Liver (tissue), 10 donors: ENCODE measurements at places on chromosomes 2 and 18. TPM values are rescaled to one million over a fixed set of nuclear protein-coding genes. Genes with fewer than 3 reads are reported as not detected.

GRCh38 chr2:220347626-220348025 lies 720.2 kb downstream of the SLC4A3 start:
- no peaks in the 10 kb centered on the region for H3K27me3 ChIP-seq
- H3K4me3 ChIP-seq, result no peak overlapping the region
- no peak for DNase-seq
- H3K36me3 ChIP-seq, result no peaks in the 10 kb centered on the region
- no peaks in the 10 kb centered on the region for H3K4me1 ChIP-seq
- no peak overlapping the region for H3K27ac ChIP-seq

GRCh38 chr2:123002660-123003248 lies 1022.3 kb upstream of the CNTNAP5 start:
- no peaks in the 10 kb centered on the region for H3K36me3 ChIP-seq
- no peaks in the 10 kb centered on the region for H3K27me3 ChIP-seq
- no peak overlapping the region for H3K27ac ChIP-seq
- H3K4me1 ChIP-seq, result no peaks in the 10 kb centered on the region
- DNase-seq, result no peak
- H3K4me3 ChIP-seq, result no peak overlapping the region

DNA sequence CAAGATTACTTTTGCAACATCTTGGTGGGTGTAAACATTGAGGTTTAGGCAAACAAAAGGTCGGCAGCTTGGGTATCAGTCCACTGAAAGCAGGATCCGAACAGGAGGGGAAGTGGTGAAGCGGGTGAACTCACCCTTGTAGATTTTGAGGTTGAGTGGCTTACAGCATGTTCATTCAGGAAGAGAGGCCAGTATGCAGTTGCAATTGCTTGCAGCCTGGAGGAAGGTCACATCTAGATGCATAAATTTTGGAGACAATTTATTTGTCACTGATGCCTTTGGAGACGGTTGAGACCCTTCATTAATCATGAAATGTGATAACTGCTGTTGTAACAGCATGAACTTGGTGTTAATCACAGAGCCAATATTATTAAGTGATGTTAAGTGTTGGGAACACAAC lies 131.1 kb downstream of the LTBP1 start:
- no peak for DNase-seq
- H3K27me3 ChIP-seq, result no peaks in the 10 kb centered on the region
- no peaks in the 10 kb centered on the region for H3K36me3 ChIP-seq
- no peak overlapping the region for H3K4me3 ChIP-seq
- H3K4me1 ChIP-seq, result no peaks in the 10 kb centered on the region
- no peak overlapping the region for H3K27ac ChIP-seq

- H3K27ac ChIP-seq, result no peak overlapping the region
- no peak for DNase-seq
Measured at GRCh38 chr2:165435611-165436010, 33.9 kb upstream of the CSRNP3 start.

FMNL2 gene
- 7.7 TPM for total RNA-seq

GAREM2 gene
- total RNA-seq, result 0.08 TPM
